AG04449 (cell line): ENCODE measurements at places on chromosomes 7 and 10.

- DNase-seq: no peak
These were observed 14.7 kb downstream of the TMEM236 start for GRCh38 chr10:17766731-17767130.

- no peak for DNase-seq
These were observed 490.8 kb downstream of the KCNMA1 start for GRCh38 chr10:77146712-77147336.

DNA sequence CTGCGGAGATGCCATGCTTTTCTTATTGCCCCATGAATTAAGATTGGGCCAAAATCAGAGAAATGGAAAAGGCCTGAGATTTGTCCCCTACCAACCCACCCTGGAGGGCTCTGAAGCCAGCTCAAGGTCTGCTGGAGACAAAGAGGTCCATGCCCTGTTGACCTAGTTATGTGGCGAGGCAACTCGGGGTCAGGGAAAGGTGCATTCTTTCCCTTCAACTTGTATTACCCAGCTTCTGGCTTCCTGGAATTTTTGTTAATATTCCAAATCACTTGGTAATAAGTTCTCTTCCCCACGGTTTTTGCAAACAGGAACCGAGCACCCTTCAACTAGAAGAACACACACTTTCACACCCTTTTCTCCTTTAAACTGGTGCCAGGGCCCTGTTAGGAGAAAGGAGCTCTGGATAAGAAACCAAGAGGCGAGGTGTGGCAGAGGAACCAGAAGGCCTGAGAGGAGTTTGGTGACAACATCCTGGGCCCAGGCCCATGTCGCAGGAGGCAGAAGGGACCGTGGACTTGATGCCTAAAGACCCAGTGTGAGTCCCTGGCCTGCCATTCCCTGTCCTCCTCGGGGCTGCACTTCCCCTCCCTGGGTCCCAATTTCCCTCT lies 12.5 kb upstream of the SFRP5 start:
- no peak for DNase-seq

- DNase-seq: no peak
These were observed 203.1 kb upstream of the VSTM2A start for GRCh38 chr7:54339073-54339472.
